Muscle of back (tissue), 13 donors: ENCODE measurements at places on chromosomes 16 and 17.

DNA sequence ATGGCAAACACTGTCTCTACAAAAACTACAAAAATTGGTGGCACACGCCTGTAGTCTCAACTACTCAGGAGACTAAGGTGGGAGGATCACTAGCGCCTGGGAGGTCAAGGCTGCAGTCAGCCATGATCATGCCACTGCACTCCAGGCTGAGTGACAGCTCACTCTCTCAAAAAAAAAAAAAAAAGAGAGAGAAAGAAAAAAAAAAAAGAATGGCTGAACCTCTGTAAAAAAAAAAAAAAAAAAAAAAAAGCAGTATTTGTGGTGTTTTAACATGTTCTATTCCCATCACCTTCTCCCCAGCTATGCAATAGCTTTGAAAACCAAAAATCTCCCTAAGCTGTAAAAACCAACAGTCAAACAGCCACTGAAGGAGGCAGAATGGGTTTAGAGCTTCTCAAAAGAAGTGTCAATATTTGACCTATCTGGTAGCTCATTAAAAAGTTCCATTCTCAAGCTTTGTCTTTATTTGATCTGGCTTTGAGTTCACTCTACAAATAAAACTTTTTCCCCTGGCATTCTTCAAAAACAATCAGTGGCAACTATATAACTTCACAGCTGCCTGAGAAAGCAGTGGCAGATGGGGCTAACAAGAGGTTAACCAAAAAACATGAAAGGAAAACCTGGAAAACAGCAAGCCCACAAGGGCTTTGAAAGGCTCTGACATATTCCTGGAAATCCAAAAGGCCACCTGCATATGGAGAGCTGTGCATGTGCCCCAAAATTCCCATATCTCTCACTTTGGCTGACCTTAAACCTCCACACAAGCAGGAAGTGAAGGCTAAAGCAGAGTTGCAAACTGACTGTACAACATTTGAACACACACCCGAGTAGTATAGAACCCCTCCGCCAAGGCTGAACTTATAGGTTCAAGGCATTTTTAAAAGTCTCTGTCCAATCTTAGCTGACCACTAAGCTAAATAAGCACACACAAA is 36.0 kb downstream of the USP32 start:
- DNase-seq = no peak

GRCh38 chr17:21339011-21339410 is 37.1 kb upstream of the KCNJ12 start:
- DNase-seq = no peak

GRCh38 chr16:22763437-22764080 is 50.4 kb upstream of the HS3ST2 start:
- no peak for DNase-seq

DNA sequence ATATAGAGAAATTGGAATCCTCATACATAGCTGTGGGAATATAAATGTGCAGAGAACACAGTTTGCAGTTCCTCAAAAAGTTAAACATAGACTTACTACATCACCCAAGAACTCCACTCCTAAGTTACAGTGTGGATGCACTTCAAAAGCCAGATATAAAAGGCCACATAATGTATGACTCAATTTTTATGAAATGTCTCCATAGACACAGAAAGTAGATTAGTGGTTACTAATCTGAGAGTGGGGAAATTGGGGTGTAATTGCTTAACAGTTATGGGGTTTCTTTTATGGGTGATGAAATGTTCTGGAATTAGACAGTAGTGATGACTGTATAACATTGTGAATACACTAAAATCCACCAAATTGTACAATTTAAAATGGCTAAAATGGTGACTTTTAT is 60.9 kb downstream of the CACNG1 start:
- DNase-seq = no peak

DNA sequence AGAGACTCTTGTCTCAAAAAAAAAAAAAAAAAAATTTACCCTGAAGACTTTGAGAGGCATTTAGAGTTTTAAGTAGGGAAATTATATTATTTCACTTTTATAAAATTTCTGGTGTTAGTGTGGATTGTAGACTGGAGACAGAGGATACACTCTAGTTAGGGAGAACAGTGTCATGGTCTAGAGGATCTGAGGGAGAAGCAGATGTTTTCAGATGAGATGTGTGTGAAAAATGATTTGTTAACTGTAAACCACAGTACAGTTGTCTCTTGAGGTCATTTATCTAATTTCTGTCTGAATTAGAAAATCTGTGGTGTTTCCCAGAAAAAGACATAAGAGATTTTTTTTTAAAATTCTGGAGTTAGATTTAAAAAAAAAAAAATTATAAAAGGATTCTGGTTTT is 54.8 kb downstream of the NUP88 start:
- no peak for DNase-seq

DNA sequence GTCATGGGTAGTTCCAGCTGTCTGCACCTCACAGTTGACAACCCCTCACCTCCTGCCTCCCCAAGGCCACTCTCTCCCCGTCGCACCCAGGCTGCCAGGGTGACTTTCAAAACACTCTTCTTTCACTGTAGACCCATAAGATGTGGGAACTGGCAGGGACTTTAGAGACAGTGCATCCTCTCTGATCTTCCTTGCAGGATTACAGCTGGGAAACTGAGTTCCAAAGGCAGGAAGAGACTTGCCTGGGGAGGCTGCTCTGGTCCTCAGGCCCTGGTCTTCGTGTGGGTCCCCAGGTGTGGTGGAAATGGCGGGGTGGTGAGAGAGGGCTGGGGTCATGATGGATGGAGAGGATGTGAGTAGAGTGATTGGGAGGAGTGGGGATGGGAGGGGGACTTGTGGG is 21.9 kb upstream of the NKD1 start:
- DNase-seq = no peak

- no peak for DNase-seq
Observed at GRCh38 chr16:12305847-12306801, 329.6 kb downstream of the SNX29 start.

GRCh38 chr17:75908201-75908600 is 3.5 kb upstream of the MRPL38 start:
- no peak for DNase-seq

- DNase-seq = no peak
Observed at GRCh38 chr16:87246269-87247065, 70.7 kb downstream of the C16orf95 start.

DNA sequence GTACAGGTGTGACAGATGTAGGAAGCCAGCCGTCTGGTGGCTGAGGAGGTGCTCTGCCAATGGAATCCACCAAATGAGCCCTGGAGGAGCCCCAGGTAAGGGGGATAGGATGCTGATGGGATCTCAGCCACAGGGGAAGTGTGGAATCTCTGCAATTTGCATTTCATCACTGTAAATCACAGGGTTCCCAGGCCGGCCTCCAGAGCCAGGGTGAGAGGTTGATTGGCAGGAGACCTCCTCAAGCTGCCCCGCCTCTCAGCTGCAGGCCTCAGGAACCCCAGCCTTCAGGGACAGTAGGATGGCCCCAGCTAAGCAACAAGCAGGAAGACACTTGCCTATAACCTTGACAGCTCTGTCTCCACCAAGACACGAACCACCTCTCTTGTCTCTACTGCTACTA is 39.4 kb downstream of the RTN4RL1 start:
- DNase-seq = no peak

DNA sequence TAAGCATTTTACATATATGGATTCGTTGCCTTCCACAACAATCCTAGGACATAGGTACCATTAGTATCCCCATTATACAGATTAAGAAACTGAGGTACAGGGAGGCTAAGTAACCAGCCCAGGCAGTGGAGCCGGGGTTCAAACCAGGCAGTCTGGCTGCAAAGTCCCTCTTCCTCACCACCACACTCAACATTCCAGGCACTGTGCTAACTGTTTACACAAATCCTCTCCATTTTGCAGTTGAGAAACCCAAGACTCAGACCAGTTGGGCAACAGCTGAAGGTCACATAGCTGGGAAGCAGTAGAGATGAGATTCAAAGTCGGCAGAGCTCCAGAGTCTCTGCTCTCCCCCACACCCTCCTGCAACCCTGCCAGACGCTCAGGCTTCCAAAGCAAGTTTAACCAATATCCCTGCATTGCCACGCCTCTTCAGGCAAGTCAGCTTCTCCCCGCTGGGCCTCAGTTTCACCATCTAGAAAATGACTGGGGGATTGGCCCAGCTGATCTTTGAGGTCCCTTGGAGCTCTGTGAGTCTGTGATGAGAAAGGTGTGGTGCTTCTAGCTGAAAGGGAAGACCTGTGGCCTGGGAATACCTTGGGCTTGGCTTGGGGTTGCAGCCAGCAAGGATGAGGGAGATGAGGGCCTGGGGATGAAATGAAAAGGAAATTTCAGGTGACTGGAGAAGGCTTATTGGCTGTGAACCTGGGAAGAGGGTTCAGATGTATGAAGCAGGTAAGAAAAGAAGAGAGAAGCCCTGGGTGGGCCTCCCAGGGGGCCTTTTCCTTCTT is 14.0 kb downstream of the CCR7 start:
- peak; percentile 83 for DNase-seq

DNA sequence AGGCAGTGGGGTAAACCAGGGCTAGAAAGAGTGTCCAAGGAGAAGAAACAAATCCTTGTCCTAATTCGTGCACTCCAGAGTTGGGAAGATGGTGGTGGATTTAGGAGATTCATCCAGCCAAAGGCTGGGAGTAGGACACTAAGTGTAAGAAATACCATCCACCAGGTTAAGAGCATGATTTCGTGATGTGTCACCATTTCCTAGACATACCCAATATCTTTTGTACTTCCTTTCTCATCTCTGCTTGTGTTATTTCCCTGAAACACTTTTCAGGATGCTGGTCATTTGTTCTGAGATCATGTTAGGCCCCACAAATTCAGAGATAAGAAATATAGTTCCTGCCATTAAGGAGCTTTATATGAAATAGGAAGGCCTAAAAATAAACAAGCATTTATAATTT is 106.3 kb upstream of the HLF start:
- DNase-seq = no peak

DNA sequence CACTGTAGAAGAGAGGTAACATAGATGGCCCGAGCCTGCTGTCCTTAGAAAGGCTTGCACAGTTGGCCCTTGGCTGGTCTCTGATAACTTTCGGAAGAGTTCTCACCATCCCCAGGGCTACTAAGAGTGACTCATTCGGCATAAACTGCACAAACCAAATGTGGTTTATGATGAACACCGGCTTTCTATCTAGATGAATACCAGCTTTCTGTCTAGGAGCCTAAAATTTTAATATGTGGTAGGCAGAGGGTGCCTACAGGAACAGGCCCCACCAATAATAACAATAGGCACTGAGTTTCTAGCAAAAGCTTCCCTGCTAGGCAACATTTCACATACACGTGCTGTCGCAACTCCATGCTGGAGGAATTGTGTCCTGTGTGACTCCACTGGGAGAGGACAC is 15.4 kb downstream of the CNOT1 start:
- no peak for DNase-seq

- DNase-seq = no peak
Observed at GRCh38 chr16:57308041-57308440, 23.6 kb upstream of the PLLP start.

DNA sequence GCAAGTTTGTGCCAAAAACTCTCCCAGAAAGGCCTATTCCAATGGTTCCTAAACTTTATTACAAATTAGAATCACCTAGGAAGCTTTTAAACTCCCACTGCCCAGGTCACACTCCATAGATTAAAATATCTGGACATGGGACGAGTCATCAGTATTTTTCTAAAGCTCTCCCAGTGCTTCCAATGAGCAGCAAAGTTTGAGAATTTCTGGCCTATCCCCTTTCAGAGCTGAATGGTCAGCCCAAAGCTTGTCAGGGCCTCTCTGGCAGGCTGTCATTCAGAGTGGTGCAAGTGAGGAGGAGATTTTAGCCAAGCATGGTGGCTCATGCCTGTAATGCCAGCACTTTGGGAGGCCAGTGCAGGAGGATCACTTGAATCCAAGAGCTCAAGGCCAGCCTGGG is 2.4 kb downstream of the BCL6B start:
- no peak for DNase-seq

DNA sequence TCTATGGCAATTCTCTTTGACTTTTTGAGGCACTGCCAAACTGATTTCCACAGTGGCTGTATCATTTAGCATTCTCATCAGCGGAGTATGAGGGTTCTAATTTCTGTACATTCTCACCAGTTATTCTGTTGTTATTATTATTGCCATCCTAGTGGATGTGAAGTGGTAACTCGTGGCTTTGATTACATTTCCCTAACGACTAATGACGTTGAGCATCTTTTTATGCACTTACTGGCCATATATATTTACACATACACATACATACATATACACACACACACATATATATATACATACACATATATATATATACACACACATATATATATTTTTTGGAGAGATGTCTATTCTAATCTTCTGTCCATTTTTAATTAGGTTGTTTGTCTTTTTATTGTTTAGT is 3.7 kb upstream of the MLYCD start:
- no peak for DNase-seq

- DNase-seq = no peak
Observed at GRCh38 chr17:78769196-78769773, 12.8 kb downstream of the CYTH1 start.

DNA sequence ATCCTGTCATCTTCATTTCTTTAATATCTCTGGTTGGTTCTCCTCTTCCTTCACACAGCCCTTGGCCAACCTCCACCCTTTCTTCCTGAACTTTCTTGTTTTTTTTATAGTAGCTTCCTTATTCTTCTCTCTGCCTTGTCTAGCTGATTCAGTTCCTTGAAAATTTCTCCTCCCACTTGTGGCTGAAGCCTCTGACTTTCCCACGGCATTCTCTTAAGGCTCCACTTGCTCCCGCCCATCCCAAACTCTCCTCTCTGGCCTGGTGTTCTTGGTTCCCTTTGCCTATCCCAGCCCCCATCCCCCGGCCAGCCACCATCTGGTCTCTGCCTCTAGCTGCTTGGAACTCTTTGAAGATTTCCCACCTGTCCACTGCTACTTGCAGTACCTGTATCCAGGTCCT is 29.1 kb downstream of the NLRP1 start:
- DNase-seq = no peak

GRCh38 chr16:48834576-48834975 is 224.6 kb upstream of the N4BP1 start:
- no peak for DNase-seq

DNA sequence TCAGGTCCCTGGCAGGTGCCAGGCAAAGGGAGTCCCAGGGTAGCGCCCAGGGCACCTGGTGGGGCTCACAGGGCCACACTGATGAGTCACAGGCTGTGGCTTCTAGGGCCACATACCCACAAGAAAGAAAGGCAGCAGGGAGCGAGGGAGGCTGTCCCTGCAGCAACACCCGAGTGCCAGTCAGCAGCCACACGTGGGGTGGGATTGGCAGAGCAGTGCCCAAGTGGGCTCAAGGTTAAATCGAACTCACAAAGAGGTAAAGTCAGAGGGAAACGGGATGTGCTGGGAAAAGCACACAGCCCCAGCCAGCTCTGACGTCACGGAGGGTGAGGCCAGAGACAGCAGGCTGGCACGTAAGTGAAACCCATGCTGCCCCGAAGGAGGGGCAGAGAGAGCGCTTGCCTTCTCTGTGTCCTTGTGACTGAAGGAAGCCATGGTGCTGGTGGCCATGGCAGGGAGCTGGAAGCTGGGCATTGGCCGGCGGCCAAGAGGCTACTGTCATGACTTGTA is 33.8 kb downstream of the FA2H start:
- DNase-seq = no peak

DNA sequence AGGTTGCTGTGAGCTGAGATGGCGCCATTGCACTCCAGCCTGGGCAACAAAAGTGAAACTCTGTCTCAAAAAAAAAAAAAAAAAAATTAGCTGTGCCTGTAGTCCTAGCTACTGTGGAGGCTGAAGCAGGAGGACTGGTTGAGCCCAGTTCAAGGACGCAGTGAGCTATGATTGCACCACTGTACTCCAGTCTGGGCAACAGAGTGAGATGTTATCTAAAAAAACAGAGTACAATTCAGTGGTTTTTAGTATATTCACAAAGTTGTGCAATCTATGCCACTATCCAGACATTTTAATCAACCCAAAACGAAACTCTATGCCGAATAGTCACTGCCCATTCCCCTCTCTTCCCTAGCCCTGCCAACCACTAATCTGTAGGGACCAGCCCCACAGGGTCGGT is 25.1 kb downstream of the C16orf54 start:
- no peak for DNase-seq

GRCh38 chr17:44738214-44738906 is 20.4 kb upstream of the ADAM11 start:
- no peak for DNase-seq
